ENCODE measurements at places on chromosomes 6 and 20.

DNA sequence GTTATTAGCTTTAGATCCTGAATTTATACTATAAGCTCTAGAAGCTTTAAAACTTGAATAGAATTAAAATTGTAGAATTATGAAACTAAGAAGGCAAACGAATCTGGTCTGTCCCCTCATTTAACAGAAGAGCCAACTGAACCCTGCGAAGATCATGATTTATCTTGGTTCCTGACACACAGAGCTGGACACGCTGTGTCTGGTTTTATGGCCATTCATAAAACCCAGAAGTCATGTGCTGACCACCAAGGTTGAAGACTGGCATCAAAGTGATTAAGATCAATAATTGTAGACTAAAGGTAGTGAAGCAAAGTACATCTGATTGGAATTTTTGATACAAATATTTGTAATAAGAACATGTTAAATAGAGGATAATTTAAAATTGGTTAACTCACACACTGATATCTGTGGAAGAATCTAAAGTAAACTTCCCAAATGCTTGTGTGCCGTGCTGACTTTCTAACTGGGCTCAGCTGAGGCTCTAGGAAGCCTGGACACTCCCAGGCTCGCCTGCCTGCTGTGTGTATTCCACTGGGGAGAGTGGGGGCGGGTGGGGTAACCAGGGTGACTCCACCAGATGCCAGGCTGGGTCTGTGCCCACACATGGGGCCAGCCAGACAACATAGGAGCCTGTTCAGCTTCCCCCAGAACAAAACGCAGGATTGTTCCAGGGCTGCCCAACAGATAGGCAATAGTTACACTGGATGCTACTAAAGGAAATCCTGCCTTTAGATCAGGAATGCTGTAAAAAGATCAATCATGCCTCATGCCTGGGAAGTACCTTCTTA lies 42.1 kb upstream of the SLC22A3 start:
- no peak for DNase-seq

GRCh38 chr6:123580331-123580730 lies 56.4 kb downstream of the TRDN start:
- no peak for DNase-seq

GRCh38 chr6:2378891-2379652 lies 133.7 kb upstream of the GMDS start:
- no peak for DNase-seq

GRCh38 chr20:31719644-31720485 lies 2.8 kb downstream of the BCL2L1 start:
- DNase-seq, result no peak

DNA sequence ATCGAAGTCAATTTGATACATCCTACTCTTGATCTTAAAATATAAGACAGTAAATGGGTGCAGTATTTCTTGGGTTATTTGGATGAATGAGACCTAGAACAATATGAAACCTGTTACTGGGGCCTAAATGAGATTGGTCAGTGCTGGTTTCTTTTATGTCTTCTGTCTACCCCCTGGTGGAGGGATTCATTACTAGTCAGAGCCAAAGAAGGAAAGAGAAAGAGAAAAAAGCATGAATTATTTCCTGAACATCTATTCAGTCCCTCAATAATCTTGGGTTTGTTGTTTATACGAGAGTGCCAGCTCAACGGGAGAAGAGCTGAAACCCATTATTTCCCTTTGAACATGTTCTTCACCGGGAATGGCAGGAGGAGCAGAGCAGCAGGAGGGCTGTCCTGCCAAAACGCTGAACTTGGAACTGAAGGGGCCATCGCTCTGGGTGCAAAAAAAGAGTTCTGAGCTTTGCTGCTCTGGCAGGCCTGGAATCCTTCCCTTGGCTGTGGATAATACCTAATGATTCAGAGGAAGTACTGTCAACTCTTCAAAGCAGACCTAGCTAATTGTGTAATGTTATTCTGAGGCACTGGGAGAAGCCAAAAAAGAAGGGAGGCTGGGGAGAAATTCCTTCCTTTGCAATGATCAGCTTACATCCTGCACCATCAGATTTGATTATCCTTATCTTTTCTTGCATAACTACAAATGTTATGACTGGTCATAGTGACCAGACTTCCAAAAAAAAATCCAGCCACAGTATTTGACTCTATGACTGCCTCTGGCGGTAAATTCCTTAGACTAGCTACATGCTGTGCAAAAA lies 72.0 kb downstream of the BLOC1S5 start:
- no peak for DNase-seq

DNA sequence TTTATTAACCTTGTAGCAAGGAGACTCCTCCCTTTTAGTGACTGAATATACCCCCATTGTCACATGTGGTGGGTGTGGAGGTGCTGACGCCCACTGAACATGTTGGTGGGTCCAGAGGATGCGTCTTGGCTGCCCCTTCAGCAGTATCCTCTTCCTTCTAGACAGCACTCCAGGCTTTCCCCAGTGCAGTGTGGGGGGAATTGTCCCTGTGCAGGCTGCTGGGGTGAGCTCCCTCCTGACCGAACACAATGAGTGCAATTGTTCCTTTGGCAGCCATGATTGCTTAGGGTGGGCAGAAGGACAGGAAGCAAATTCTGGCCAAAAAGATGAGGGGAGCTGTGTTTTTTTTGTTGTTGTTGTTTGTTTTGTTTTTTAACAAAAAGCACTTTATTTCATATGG lies 209.3 kb upstream of the PDE10A start:
- DNase-seq, result no peak

Data from activated CD8-positive, alpha-beta memory T cell treated with anti-CD3 and anti-CD28 coated beads for 4 hours (primary cell).